GM19239 (cell line): ENCODE measurements at places on chromosomes 6 and 20.

GRCh38 chr6:166849749-166850183 lies 106.6 kb downstream of the RNASET2 start:
- DNase-seq = no peak

- no peak for DNase-seq
Measured at GRCh38 chr6:4564801-4565271, 211.4 kb upstream of the CDYL start.

GRCh38 chr20:10362674-10363073 lies 71.3 kb downstream of the MKKS start:
- DNase-seq = no peak

DNA sequence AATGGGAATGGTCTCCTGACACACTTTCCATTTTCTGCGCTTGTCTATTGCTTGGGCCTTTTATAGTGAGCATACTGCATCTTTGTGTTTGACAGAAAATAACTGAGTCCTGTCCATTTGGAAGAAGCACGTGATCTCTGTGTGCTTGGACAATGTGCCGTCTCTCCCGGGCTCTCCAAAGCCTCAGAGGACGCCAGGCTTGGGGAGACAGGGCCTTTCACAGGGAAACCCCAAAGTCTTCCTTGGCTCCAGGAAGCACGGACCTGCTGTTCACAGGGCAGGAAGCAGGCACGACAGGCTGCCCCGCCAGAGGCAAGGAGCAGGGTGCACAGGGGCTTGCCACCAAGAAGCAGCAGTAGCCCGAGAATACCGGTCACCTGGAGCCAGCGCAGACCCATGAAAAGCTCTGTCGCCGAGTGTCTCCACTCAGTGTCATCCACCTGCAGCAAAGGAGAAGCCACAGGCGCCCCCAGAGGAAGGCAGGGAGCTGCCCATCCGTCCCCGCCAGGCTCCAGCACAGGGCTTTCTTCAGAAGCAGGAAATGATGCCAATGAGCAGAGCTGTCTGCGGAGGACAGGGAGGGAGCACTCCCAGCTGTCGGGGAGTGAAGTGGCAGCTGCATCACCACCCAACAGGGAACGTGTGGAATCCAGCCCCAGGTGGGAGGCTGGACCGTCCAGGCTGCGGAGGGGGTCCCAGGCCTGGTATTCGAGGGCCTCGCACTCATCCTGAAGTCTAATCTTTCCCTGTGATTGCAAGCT lies 135.1 kb downstream of the AGPAT4 start:
- DNase-seq = no peak

DNA sequence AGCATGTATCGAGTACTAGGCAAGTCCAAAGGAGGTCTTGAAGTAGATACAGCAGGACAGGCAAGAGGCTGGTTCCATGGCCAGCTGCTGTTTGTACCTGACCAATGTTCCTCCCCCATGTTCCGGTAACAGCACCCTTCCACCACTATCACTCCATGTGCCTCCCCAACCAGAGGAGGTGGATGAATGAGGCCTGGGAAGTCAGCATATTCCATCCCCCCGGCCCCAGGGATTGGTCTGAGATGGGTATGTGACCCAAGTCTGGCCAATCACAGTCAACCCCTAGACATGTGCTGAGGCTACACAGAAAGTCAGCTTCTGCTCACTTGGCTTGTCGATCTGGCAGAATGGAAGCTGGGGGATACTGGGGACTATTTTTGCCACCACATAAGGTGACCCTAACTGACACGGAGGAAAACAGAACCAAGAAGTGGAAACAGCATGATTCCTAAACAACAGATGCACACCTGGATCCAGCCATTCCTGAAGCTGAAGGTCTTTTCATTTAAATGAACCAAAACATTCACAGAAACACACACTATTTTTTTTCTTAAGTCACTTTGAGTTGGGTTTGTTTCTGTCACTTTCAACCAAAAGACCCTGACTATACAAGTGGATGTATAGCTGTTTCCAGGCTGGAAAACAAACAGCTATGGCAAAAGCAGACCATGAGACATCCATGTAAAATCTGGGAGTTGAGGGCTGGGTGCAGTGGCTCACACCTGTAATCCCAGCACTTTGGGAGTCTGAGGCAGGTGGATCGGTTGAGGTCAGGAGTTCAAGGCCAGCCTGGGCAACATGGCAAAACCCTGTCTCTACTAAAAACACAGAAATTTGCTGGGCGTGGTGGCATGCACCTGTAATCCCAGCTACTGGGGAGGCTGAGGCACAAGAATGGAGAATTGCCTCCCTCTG lies 70.4 kb upstream of the PTPN1 start:
- no peak for DNase-seq

- no peak for DNase-seq
Measured at GRCh38 chr20:63095718-63096654, 89.2 kb upstream of the BHLHE23 start.
